ENCODE measurements at places on chromosomes 1 and 21. TPM values are rescaled to one million over a fixed set of nuclear protein-coding genes. Genes with fewer than 3 reads are reported as not detected.
A peak's percentile ranks its signal among the peaks of the same experiment; 100 is the strongest.

DNA sequence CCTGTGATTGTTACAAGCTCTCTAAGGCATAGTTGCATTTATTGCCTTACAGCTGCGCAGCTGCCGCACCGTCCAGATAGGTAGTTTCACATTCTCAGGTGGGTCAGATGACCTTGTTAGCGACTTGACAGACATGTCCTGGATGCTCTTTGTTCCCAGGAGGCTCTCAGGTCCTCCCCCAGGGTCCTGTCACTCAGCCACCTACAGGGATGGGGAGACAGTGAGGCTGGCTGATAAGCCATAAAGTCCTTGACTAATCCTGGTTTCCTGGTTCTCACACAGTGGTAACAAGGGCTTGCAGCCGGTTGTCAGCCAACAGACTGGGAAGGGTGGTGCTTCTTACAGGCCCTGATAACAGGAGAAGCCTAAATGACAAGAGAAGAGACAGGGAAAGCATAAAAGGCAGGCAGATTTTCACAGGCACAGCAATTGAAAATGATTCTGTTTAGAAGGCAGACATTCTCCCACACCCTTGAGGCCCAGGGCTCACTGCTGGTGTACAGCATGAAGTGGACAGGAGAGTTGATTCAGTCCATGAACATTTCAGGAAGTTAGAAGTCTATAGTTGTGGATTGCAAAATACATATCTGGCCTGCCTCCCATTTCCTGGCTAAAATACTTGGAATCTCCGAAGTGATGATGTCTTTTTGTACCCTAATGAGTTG, 2.9 kb downstream of the ARF1 start:
- DNase-seq = peak; percentile 46

- peak; percentile 72 for DNase-seq
Observed at GRCh38 chr1:219329578-219329977, 155.9 kb downstream of the LYPLAL1 start.

DNA sequence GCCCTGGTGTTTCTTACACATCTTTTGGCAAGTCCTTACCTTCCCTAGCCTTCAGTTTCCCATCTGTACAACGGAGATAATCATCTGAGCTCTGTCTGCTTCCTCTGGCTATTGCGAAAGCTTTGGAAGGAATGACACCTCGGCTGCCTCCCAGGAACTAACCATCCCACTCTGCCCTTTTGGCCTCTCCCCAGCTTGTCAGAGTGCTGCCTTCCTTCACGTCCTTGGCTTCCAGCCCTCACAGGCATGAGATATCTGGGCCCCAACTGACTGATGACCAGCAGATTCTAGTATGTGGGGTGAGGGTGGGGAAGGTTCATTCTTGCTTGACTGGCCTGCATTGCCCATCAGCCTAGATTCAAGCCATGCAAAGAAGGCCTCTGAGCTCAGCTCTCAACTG, 253.1 kb upstream of the FGGY start:
- DNase-seq = no peak

GRCh38 chr1:167483790-167484189, 34.5 kb downstream of the CD247 start:
- DNase-seq = no peak

DNA sequence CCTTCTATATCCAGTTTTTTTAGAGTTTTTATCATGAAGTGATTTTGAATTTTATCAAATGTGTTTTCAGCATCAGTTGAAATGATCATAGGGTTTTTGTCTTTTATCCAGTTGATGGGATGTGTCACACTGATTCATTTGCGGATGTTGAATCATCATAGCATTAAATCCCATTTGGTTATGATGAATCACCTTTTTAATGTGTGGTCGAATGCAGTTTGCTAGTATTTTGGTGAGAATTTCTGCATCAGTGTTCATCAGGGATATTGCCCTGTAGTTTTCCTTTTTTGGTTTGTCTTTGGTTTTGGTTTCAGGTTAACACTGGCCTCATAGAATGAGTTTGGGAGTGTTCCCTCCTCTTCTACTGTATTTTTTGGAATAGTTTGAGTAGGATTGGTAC, 80.3 kb downstream of the DIRAS3 start:
- peak; percentile 80 for DNase-seq

DNA sequence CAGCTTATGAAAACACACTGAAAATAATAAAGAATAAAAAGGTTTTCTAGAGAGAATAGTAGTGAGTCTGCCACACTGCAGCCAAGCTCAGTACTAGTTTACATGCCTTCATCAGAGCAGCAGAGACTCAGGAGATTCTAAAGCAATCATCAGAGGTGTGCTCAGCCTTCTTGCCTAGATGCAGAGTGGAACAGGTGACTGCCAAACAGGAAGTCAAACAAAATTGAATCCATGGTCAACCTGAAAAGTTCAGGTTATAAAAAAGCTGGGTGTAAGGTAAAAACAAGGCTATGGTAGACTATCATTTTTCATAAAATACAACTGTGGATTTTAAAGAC, 165.3 kb upstream of the C1orf105 start:
- no peak for DNase-seq

DNA sequence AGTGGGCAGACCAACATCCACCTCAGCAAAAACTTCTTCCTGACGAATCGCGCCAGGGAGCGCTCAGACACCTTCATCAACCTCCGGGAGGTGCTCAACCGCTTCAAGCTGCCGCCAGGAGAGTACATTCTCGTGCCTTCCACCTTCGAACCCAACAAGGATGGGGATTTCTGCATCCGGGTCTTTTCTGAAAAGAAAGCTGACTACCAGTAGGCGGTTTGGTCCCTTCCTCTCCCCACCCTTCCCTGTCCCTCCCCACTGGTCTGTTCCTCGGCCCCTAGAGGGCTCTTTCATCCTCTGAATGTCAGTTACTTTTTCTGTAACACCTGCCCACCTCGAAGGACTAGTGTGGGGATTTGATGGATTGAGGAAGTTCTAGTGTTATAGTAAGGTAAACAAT, 46.9 kb downstream of the CAPN2 start:
- no peak for DNase-seq

- no peak for DNase-seq
Observed at GRCh38 chr1:7474143-7474490, 297.0 kb upstream of the VAMP3 start.

GRCh38 chr1:19775317-19775716, 24.4 kb downstream of the TMCO4 start:
- no peak for DNase-seq

DNA sequence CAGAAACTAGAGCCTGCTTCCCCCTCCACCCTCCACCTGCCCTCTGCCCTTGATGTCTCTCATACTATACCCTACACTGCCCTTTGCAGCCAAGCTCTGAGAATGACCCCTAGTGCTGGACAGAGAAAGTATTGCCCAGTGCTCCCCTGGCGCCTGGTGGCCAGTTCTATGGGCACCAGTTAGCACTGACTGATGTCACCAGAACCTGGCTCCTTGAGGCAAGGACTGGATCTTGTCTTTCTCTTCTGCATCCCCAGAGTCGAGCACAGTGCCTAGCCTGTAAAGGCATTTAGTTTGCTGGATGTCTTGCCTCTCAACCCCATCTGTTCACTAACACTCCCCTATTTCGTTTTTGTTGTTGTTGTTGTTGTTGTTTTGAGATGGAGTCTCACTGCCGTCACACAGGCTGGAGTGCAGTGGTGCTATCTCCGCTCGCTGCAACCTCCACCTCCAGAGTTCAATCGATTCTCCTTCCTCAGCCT, 5.9 kb downstream of the PHLDA3 start:
- DNase-seq = peak; percentile 54

DNA sequence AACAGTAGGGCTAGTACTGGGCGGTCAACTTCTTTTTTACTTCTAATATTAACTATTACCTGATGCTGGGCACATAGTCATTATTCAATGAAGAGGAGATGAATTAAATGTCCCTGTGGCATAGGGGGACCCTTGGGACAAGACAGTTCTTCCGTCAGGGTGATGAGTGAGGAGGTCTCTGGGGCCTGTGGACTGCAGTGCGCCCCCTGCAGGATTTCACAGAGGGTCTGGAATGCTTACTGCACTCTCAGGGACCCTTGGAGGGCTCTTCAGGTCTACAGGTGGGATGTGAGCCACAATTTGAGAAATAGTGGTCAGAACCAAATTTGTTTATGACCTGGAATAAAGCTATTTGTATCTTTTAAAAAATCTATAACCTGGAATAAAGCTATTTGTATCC, 149.4 kb downstream of the FAM78B start:
- DNase-seq = no peak

- no peak for DNase-seq
Observed at GRCh38 chr1:94819238-94819944, 766 bp upstream of the SLC44A3 start.

DNA sequence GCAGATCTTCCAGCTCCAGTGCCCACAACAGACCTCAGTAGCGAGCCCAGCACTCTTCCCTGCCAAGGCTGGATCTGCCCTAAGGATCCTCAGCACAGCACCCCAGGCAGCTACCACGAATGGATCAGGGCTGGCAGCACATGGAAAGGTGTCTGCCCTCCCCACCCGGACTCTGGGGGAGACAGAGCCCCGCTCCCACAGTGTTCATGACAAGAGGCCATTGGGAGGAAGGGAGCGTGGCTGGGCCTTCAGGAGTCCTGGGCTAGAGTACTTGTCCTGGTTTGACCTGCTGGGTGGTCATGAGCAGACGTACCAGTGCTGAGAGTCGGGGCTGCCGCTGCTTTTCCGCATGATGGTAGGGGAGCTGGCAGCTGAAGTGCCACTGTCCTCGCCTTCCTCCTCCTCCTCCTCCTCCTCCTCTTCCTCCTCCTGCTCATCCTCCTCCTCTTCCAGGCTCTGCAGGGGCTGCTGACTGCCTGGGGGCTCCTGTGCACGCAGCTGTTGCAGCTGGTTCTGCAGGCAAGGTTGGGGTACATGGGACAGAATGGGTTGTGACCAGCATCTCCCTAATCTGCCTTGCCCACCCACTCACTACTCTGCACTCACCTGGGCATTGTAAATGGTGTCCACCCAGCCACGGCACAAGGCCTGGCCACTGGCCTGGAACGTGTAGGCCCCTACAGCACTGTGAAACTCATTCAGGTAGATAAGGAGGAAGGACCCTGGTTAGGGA, 2.9 kb upstream of the TNFRSF25 start:
- no peak for DNase-seq

The EVI5 gene
- total RNA-seq = 16.8 TPM

The PTPRC gene
- total RNA-seq = not detected

The HAPLN2 gene
- total RNA-seq = 0.13 TPM

The SPRR1A gene
- total RNA-seq = not detected

The CLDN8 gene
- not detected for total RNA-seq
